ENCODE measurements at places on chromosomes 16 and 17.
A peak's percentile ranks its signal among the peaks of the same experiment; 100 is the strongest.

DNA sequence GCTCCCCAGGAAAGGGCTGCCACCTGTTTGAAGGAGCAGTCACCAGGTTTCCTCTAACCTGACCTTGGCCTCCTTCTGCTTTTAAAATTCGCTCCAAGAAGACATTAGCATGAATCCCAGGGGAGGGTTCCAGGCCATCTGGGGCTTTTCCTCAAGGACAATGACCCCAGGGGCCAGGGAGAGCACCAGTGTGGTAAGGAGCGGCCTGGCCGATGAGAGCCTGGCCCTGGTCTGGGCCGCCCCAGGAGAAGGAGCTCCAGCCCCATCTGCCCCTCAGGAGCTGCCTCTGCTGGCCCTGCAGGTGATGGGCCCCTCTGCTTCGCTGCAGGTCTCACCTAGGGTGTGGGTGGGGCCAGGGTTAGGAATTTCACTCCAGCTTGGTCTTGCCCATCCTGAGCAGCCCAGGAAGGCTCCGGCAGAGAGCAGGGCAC is 209.2 kb upstream of the TNRC6C start:
- no peak for DNase-seq
- no peaks in the 10 kb centered on the region for H3K36me3 ChIP-seq
- no peak overlapping the region for H3K27ac ChIP-seq

DNA sequence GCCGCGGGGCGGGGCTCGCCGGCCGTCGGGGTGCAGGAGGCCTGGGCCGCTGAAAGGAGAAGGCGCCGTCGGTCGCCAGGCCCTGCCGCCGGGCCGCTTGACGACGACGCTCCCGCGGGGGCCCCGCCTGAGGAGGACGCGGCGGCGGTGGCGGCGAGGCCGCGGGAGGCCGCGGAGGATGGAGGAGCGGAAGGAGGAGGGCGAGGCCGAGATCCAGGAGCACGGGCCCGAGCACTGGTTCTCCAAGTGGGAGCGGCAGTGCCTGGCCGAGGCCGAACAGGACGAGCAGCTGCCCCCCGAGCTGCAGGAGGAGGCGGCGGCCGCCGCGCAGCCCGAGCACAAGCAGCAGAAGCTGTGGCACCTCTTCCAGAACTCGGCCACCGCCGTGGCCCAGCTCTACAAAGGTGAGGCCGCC is 430 bp downstream of the HAPSTR1 start:
- DNase-seq: no peak
- H3K36me3 ChIP-seq: peaks cover 5% of the 10 kb centered on the region
- no peaks in the 10 kb centered on the region for H3K27me3 ChIP-seq

DNA sequence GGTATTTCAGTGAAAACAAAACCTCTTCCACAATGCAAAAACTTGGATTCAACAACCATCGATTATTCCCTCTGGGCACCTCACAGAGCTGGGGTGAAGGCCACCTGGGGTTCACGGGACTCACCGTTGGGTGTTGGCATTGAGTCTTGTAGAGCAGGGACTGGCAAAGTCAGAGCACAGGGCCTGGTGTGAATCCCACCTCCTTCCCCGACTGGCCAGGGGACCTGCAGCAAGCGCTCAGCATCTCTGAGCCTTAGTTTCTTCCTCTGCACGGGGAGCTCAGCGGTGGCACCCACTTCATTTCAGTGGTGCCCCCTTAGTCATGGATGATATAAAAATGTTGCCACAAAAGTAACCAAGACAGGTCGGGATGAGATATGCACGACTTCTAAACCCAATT is 100.4 kb downstream of the METRNL start:
- no peaks in the 10 kb centered on the region for H3K27me3 ChIP-seq
- peaks cover 6% of the 10 kb centered on the region for H3K4me1 ChIP-seq
- no peak overlapping the region for H3K27ac ChIP-seq
- H3K36me3 ChIP-seq: no peaks in the 10 kb centered on the region
- H3K4me3 ChIP-seq: no peak overlapping the region

DNA sequence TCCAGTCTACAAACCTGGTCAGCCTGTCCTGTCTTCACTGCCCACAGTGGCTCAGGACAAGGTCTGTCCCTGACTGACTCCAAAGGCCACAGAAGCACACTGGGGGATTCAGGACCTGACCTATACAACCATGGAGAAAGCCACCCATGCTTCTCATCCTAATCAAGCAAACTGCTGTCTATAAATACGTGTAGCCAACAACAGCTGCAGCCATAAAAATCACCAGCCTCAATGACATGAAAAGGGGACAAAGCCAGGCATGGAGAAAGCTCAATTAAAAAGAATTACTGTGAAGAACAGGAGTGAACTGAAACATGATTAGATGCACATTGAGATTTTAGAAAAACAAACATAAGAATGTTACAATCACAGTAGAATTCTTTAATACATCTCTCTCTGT is 170.1 kb downstream of the CDK5R1 start:
- peaks cover 36% of the 10 kb centered on the region for H3K4me1 ChIP-seq
- no peak for DNase-seq
- H3K27me3 ChIP-seq: no peaks in the 10 kb centered on the region
- H3K36me3 ChIP-seq: peaks cover 33% of the 10 kb centered on the region
- no peak overlapping the region for H3K4me3 ChIP-seq
- peak overlapping the region; percentile 1 for H3K27ac ChIP-seq

GRCh38 chr16:7026639-7027038 is 306.0 kb upstream of the RBFOX1 start:
- H3K36me3 ChIP-seq: no peaks in the 10 kb centered on the region
- no peak for DNase-seq
- no peaks in the 10 kb centered on the region for H3K27me3 ChIP-seq
- no peak overlapping the region for H3K4me3 ChIP-seq

DNA sequence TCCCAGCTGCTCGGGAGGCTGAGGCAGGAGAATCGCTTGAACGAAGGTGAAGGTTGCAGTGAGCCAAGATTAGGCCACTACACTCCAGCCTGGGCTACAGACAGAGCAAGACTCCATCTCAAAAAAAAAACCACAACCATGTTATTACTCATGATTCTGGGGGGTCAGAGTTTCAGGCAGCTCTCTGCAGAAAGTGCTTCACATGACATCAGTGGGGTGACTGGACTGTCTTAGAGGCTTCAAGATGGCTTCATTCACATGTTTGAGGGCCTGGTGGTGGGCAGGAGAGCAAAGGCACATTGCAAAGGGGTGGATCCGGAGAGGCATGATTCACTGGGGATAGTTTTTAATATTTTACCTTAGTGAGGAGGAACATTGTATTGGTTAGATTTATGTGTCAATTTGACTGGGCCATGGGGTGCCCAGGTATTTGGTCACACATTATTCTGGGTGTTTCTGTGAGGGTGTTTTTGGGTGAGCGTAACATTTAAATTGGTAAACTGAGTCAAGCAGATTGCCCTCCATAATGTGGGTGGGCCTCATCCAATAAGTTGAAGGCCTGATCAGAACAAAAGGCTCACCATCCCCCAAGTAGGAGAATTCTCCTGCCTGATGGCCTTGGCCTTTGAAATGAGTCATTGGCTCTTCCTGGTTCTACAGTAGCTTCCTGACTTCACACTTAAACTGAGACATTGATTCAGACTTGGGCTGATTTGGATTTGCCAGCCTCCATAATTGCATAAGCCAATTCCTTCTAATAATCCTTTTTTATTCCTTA is 109.8 kb downstream of the GOSR1 start:
- no peak for DNase-seq
- H3K27me3 ChIP-seq: no peaks in the 10 kb centered on the region
- no peaks in the 10 kb centered on the region for H3K36me3 ChIP-seq
- H3K4me3 ChIP-seq: no peak overlapping the region

DNA sequence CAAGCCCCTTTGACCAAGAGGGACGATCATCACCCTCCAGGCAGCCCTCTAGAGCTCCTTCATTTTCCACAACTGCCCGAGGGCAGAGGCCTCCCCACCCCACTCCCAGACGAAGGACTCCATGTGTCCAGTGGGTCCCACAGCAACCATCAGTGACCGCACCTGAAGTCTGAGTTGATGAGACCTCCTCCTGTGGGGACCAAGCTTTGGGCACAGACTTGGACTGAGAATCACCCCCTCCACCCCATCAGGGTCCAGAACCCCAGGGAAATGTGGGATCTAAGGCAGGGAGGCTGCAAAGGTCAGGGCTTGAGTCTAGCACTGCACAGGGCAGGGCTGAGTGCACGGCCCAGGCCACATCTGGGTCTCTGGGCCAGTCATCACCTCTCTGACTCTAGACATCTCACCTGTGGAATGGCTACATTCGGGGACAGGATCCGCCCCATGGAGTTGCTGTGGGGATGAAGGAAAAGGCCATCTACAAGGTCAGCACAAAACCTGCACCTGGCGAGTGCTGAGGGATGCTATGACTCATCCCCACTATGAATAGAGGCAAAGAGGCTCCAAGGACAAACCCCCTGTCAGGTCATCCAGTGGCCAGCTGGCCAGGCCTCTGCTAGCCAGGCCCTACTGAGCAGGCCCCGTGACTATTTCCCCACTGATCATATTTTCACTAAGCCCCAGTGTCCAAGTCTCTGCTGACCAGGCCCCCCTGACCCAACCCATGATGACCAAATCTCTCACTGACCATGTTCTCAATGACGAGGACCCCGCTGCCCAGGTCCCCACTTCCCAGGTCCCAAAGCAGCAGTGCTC is 38.4 kb downstream of the TNFRSF13B start:
- no peaks in the 10 kb centered on the region for H3K4me1 ChIP-seq
- no peaks in the 10 kb centered on the region for H3K36me3 ChIP-seq
- no peak for DNase-seq
- no peak overlapping the region for H3K27ac ChIP-seq
- H3K27me3 ChIP-seq: no peaks in the 10 kb centered on the region

GRCh38 chr17:1077986-1078711 is 81.2 kb downstream of the TIMM22 start:
- no peaks in the 10 kb centered on the region for H3K27me3 ChIP-seq
- no peak overlapping the region for H3K27ac ChIP-seq
- peaks cover 10% of the 10 kb centered on the region for H3K4me1 ChIP-seq
- H3K36me3 ChIP-seq: peaks cover 48% of the 10 kb centered on the region
- no peak for DNase-seq

- H3K4me3 ChIP-seq: peak overlapping the region; percentile 57
- no peak for DNase-seq
- H3K4me1 ChIP-seq: peaks cover 45% of the 10 kb centered on the region
- no peaks in the 10 kb centered on the region for H3K27me3 ChIP-seq
- H3K36me3 ChIP-seq: no peaks in the 10 kb centered on the region
- peak overlapping the region; percentile 74 for H3K27ac ChIP-seq
These were observed 93.5 kb upstream of the HSBP1 start for GRCh38 chr16:83714286-83714685.

DNA sequence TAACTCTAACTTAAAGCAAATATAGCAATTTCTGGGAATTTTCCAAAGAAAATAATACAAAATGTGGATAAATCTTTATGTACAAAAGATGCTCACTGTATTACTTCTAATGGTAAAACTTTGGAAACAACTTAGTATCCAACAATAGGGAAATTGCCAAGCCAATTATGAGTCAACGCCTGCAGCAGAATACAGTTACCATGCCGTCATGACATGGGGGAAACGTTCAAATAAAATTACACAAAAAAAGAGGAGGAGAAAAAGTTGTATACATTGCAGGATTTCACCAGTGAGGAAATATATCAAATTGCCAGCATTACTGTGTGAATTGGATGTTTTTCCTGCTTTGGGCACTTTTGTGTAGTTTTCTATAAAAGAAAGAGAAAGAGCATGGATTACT is 469.6 kb downstream of the SOX9 start:
- no peak for DNase-seq
- no peak overlapping the region for H3K4me3 ChIP-seq
- H3K27me3 ChIP-seq: no peaks in the 10 kb centered on the region
- no peaks in the 10 kb centered on the region for H3K36me3 ChIP-seq
- H3K27ac ChIP-seq: no peak overlapping the region

DNA sequence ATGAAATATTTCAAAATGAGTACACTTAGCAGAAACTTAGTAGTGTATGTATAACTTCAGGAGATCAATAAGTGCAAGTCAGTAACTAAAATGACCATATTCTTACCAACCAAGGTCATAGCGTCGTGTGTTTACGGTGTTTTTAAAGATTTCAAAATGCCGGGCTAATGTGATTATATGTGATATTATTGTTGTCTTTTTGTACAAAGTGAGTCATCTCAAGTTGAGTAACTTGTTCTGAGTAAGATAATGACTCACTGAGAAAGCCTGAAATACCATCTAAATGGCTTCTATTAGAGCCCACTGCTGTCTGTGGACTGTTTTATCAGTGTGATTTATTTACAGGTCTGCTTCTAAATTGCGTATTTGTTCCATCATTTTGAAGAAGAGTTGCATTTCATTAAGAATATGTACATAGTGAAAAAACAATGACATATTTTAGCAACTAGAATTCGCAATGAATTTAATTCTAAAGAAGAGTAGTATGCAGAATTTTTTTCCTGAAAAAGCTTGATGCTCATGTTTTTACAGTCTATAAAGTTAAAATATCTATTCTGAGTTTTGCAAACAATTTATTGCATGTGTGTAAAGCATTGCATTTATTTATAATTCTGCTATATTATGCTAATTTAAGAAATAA is 12.7 kb downstream of the KRT12 start:
- no peak for DNase-seq
- H3K27ac ChIP-seq: no peak overlapping the region
- no peak overlapping the region for H3K4me3 ChIP-seq
- H3K27me3 ChIP-seq: no peaks in the 10 kb centered on the region

DNA sequence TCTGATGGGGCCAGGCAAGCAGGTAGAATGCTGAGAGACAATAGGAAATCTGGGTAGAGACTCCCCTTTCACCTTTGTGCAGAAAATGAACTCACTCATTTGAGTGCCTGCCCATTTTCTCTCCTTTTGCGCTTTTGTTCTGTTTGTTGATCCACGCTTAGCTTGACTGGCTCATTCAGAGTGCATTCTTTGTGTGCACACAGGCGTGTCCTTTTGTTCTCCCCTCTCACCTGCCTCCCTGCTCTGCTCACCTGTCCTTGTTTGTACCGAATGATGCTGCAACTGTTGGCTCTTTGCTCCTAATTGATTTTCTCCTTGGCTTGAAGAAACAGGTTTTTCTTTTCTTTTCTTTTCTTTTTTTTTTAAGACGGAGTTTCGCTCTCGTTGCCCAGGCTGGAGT is 15.8 kb downstream of the PGS1 start:
- peaks cover 12% of the 10 kb centered on the region for H3K4me1 ChIP-seq
- H3K4me3 ChIP-seq: no peak overlapping the region
- H3K36me3 ChIP-seq: peaks cover 6% of the 10 kb centered on the region
- no peaks in the 10 kb centered on the region for H3K27me3 ChIP-seq
- no peak overlapping the region for H3K27ac ChIP-seq

DNA sequence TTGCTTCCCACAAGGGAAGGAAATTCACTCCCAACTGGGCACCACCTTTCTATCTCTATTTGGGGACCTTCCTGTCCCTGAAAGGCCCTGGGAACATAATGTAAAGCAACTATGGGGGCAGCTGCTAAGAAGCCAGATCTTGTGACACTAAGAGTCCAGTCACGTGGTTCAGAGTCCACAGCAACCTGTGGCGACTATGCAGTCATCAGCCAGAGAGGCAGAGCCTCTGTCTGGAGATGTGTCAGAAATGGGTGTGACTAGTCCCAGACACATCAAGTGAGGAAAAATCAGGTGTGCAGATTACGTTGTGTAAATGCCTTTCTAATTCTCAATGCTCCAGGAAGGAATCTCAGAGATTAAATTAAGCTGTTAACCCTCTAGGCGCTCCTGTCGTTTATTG is 26.6 kb upstream of the SKAP1 start:
- no peaks in the 10 kb centered on the region for H3K4me1 ChIP-seq
- no peaks in the 10 kb centered on the region for H3K27me3 ChIP-seq
- H3K4me3 ChIP-seq: no peak overlapping the region
- no peak for DNase-seq
- no peaks in the 10 kb centered on the region for H3K36me3 ChIP-seq

- no peak overlapping the region for H3K27ac ChIP-seq
- no peaks in the 10 kb centered on the region for H3K36me3 ChIP-seq
- H3K4me3 ChIP-seq: no peak overlapping the region
- no peak for DNase-seq
- H3K4me1 ChIP-seq: no peaks in the 10 kb centered on the region
These were observed 2.5 kb upstream of the HS3ST6 start for GRCh38 chr16:1920727-1921171.

Data from thoracic aorta (tissue), 2 donors.